Stimulated activated CD4-positive, alpha-beta T cell treated with anti-CD3 and anti-CD28 coated beads, TNF-alpha, amount 100 ng/mL, for 1 hour (primary cell): ENCODE measurements at places on chromosomes 5 and 9.

- DNase-seq: no peak
Observed at GRCh38 chr5:117102591-117102990, 528.0 kb upstream of the SEMA6A start.

GRCh38 chr9:94983552-94983951 is 257.1 kb downstream of the AOPEP start:
- no peak for DNase-seq

GRCh38 chr9:71734950-71735349 is 33.4 kb downstream of the CEMIP2 start:
- no peak for DNase-seq

DNA sequence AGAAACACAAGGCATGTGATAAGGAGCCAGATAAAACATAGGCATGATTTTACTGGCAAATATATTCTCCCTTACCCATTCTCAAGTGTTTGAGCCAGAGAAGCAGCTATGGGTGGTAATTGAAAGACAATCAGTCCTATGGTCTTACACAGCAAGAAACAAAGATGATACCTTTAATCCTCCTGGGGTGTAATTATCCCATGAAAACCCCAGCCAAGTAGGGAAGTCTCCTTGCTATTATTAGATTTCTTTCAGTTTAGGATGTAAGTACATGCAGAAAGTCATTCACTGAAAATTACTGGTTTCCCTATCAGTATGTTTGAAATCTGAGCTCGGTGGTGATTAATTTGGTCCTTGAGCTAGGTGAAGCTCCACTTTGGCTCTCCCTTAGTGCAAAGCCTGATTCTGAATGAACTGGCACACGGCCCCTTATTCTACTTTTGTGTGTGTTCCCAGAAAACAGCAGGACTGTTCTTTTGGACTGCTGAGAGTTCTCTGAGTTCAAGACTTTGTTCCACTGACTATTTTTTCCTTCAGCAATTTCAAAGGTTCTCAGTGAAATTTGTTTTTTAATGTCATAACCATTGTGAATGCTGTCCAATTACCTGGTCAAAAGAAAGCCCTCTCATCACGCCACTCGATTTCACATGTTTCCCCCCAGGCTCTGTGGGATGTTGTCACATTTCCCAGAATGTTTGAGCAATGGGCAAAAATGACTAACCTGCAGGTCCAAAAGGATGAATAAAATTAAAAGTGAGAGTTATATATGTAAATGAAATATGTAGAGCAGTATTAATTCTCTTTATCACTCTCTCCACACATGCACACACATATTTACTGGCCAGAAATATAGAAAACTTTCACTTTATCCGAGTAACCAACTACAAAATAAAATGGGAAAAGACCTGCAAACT is 343.0 kb downstream of the RAB3C start:
- no peak for DNase-seq

- DNase-seq: no peak
Observed at GRCh38 chr9:34992376-34992951, 2.9 kb downstream of the DNAJB5 start.

DNA sequence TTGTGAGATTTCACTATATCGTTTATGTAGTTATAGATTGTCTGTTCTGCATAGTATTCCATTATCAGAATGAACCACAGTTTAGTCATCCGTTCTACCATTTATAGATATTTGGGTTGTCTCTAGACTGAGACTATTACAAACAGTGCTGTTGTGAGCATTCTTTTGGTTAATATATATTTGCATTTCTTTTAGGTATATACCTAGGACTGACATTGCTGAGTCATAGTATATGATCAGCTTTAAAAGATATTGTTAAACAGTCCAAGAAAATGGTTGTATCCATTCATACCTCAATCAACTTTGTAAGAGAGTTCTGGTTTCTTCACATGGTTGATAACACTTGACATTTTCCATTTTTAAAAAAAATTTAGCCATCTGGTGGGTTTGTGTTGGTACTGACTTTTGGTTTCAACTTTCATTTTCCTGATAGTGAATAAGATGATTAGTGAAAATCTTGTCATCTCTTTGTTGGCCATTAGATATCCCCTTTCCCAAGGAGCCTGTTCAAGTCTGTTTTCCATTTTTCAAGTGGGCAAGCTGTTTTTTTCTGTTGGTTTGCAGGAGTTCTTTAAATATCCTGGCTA is 22.9 kb upstream of the ADAM19 start:
- DNase-seq: no peak

GRCh38 chr5:91151947-91152346 is 231.2 kb downstream of the ARRDC3 start:
- no peak for DNase-seq

- no peak for DNase-seq
Observed at GRCh38 chr9:129197978-129198318, 19.9 kb upstream of the IER5L start.
